Right ventricle myocardium inferior (tissue), 1 donor: ENCODE measurements at places on chromosomes 5 and 9. TPM values are rescaled to one million over a fixed set of nuclear protein-coding genes. Genes with fewer than 3 reads are reported as not detected.
A peak's percentile ranks its signal among the peaks of the same experiment; 100 is the strongest.

DNA sequence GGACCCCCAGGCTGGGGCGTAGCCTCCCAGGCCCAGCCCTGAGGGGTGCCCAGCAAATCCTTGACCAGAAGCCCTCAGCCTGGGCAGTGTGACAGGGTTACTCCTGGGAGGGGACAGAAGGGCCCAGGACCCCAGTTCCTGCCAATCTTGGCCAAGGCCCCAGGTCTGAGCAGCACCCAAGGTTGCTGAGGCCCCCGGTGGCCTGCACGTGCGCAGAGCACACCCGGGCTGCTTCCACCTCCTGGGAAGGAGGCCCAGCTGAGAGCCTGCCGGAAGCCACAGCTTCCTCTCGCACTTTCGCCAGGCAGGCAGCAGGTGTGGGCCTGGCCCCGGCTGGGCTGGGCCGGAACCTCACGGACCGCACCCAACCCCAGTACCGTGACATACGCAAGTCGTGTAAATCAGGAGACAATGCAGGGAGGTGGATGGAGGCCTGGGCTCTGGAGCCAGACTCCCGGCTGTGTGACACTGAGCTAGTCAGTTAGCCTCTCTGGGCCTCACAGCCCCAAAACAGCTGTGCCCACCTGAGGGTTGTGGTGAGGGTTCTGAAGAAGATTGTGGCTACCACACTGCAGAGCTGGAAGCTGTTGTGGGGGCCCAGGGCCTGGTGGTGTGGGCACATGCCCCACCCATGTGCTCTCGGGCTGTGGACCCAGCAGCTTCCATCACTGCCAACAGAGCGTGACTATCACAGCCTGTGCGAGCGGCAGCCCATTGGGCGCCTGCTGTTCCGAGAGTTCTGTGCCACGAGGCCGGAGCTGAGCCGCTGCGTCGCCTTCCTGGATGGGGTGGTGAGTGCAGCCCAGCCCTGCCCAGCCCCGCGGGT is 5.1 kb downstream of the GRK6 start:
- DNase-seq = peak; percentile 86

GRCh38 chr5:172683645-172684471 is 42.8 kb downstream of the NEURL1B start:
- DNase-seq = peak; percentile 58

DNA sequence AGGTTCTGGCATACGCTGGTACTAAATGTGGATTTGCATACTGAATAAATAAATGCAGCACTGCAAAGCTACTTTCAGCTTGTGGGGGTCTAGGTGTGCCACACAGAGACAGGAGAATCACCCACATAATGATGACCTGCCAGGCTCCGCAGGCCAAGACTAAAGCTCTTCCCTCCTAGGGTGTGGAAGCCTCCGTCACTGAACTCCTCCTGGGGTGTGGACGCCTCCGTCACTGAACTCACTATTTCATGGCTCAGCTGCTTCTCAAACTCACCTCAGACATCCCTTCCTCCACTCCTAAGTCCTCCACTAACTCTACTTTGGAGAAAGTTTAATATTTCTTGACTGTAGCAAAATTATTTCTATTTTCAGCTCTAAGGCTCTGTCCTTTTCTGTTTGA is 65.3 kb upstream of the GOLPH3 start:
- DNase-seq = no peak

DNA sequence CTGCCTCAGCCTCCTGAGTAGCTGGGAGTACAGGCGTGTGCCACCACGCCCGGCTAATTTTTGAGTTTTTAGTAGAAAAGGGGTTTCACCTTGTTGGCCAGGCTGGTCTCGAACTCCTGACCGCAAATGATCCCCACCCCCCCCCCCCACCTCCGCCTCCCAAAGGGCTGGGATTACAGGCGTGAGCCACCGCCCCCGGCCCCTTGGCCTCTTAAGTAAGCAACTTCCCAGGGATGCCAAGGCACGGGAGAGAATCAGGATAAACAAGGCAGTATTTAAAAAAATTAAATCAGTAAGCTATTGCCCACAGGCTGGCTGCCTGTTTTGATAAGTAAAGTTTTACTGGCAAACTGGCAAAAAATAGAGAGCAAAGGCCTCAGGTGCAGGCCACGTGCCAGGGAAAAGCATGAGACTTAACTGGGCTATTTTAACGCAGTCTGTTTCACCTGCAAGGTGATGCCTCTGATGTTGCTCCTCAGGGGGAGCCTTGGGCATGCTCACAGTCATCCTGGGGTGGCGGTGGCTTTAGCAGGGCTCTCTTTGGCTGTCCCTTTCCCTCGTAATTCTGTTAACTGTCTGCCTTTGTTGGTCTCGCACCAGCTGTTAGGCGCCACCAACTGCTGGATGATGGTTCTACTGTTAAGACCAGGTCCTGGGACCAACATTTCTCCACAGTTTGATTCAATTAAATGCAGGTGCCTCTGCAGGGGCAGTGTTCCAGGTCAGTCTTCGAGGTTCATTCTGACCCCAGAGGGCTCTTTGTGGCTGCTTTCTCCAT is 19.4 kb upstream of the RNF130 start:
- no peak for DNase-seq

- DNase-seq = no peak
Observed at GRCh38 chr9:101173907-101174306, 145.4 kb downstream of the PLPPR1 start.

DNA sequence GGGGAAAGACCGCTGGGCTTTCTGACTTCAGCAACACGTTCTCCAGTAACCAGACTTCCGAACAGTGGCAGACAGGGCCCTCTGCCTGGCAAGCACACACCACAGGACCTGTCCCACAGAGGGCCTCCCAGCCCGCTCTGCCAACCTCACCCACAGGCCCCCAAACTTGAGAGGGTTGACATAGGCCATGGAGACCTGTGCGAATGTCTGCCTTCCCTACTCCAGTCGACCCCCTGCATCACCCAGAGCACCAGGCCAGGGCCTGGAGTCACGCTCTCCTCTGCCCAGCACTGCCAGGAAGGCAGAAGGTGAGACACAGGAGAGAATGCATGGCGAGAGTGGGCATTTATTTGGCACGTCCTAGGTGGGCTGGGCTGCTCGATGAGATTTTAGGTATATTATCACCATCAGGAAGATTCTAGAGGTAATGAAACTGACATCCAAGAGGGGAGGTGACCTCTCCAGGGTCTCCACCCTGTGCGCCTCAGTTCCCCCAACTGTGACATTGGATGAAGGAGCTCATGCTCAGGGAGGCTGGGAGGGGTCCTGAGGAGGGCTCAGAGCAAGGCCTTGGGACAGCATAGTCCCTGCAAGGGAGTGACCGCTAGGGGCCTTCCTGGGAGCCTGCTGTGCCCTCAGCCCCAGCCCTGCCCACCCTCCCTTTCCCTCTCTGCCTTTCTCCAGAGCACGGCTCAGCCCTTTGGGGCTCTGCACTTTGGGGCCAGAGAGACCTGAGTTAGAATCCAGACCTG is 54.9 kb downstream of the DUSP1 start:
- no peak for DNase-seq

GRCh38 chr9:2016408-2017330 is 1.5 kb downstream of the SMARCA2 start:
- DNase-seq = peak; percentile 88

DNA sequence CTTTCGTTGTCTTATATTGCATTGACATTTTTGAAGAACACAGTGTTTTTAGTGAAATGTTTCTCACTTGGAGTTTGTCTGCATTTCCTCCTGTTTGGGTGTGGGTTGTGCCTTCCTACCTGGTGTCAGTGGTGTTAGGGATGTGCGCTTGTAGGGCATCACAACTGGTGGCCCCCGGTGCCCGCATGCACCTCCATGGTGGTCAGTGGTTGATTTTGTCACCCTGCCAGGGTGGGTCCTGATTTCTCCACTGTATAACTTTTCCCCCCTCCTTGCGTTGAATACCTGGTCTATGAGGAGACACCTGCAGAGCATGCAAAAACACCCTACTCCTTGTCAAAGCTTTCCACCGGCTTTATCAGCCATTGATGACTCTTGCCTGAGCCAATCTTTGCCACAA is 132.9 kb downstream of the BARX1 start:
- DNase-seq = no peak

GRCh38 chr5:80172067-80172695 is 83.7 kb downstream of the SERINC5 start:
- DNase-seq = no peak

GRCh38 chr5:79878721-79879336 is 112.2 kb downstream of the MTX3 start:
- DNase-seq = no peak

DNA sequence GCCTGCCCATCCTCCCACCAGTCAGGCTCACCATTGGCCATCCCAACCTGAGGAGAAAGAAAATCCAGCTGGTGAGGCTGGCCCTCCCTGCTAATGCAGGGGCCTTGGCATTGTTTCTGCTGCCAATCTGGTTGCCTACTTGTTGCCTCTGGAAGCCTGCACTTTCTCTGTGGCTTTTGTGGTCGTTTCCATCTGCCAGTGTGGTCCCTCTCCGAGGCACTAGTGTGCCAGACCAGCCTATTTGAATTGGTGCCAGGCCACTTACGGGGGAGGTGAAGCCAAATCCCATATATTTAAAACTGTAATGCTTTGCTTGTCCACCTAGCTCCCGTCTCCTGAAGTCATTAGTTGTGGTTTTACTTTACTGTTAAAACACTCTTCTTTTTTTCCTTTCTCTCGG is 213.4 kb upstream of the ADAMTSL1 start:
- DNase-seq = no peak

GRCh38 chr5:95562282-95562681 is 7.4 kb downstream of the ARSK start:
- DNase-seq = no peak

- DNase-seq = no peak
Observed at GRCh38 chr9:27043176-27043575, 37.7 kb upstream of the LRRC19 start.

DNA sequence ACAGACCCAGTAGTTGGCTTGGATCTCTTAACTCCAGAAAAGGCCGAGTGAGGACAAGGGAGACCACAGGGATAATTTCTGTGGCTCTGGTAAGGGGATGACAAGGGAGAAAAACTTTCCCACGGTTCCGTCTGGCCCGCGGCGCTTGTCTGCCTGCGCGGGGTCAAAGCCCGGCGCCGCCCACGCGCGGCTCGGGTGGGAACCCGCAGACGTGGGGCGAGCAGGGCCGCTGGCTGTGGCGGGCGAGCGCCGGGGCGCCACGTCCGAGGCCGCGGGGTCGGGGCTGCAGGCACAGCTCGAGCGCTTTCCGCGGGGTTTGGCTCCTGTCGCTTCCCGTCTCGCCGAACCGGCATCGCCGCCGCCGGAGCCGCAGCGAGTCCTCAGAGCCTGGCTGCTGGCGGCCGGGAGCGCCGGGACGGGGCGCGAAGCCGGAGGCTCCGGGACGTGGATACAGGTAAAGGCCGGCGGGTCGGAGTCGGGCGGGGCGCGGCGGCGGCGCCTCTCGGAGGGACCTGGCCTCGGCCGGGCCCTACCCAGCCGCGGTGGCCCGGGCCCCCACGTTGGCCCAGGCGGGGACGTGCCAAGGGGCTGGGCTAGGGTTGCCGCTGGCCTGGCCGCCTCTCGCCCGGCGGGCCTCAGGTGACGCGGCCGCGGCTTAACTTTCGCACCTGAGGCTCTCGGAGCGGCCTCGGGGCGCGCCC is at the start of gene RNF180:
TSS of gene RNF180 (plus strand) at position 344 of the 701 bp plus-strand sequence. CDS start 34,965 bp downstream, outside the sequence.
- DNase-seq = peak; percentile 76

DNA sequence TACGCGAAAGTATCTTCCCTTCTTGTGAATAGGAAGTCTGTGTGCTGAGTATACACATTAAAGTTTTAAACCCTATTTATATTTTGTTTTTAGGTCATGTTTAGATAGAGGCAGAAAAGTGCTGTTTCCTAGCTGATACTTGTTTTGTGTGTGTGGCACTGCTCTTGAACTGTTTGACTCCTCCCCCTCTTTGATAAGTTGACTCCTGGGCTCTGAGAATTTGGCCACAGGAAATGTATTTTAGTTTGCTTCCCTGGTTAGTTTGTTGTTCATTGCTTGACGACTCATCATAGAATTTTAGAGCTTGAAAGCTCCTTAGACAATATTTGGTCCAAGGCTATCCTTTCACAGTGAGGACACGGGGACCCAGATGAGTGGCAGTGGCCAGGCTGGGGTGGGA is 2.0 kb upstream of the CDC14B start:
- DNase-seq = no peak

DNA sequence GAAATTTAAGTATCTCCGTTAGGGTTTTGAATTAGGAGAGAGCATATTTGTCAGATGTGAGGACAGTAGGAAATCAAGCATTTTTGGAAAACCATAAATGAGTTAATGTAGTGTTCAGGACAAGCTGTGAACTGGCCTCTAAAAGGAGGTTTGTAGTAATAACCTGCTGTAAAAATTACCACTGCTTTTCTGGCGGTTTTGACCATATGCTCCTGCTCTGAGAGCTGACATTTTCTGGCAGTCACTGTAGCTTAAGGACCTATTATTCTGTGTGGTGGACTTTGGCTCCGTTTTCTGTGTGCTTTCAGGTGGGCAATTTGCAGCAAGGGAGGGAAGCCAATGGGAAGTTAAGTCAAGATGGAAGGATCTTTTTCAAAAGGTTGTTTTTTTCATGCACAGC is 111.1 kb downstream of the SGCD start:
- no peak for DNase-seq

DNA sequence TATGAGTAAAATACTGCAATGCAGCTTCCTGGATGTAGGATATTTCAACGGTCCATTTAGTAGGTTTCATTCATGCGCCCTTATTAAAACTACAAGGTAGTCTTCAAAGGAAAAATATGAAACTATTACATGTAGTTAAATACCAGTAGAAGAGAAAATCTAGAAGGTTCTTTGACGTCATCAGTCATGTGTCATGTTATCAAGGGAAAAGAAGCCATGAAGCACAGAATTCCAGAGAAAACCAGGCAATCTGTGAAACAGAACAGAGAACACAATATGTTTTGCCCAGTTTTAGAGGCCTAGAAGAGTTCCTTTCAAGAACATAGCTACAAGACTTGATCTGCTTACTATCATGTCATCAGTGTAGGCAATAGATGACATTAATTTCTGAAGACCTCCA is 38.4 kb downstream of the BNC2 start:
- no peak for DNase-seq

- DNase-seq = peak; percentile 69
Observed at GRCh38 chr9:130870491-130871381, 25.9 kb downstream of the QRFP start.

DNA sequence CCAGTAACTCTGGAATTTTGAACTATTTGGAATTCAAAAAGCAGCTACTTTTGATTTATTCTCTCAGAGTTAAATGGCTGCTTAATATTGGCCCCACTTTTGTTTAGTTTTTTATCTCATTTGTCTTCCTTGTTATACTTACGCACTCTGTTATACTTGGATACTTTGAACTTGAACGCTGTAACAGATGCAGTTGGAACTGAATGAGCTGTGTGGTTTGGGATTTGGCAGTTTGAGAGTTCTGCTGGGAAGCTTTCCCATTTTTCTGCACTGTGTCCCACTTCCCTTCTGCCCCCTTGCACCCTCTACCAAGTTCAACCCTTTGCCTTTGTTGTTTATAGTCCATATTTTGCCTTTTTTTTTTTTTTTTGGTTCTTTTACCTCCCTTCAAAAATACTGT is 3.8 kb downstream of the RHOBTB3 start:
- no peak for DNase-seq

Gene N4BP3
- 2.9 TPM for total RNA-seq

Gene ADRA1B
- total RNA-seq = 2.7 TPM

Gene LTC4S
- 10.3 TPM for total RNA-seq

Gene KCNIP1
- total RNA-seq = not detected

Gene DNAH5
- total RNA-seq = 0.19 TPM

Gene LECT2
- total RNA-seq = not detected

Gene WNT8A
- not detected for total RNA-seq

Gene FGF10
- 4.4 TPM for total RNA-seq

Gene TRIM7
- total RNA-seq = 14.4 TPM

Gene IFNE
- not detected for total RNA-seq
